ENCODE measurements at places on chromosomes 2 and 18.

DNA sequence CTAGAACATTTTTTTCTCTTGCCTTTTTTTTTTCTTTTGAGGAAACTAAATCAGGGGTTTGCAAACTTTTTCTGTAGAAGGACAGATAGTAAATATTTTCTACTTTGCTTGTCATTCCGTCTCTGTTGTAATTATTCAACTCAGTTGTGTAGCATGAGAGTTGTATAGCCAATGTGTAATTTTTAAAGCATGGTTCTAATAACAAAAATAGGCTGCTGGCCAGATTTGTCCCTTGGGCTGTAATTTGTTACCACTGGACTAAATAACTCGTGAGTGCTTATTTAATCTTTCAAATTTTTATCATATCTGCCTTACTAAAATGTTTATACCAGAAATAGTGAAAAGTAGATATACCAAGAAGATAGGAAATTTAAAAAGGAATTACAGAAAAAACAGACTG lies 43.0 kb downstream of the CCDC148 start:
- no peak for DNase-seq

DNA sequence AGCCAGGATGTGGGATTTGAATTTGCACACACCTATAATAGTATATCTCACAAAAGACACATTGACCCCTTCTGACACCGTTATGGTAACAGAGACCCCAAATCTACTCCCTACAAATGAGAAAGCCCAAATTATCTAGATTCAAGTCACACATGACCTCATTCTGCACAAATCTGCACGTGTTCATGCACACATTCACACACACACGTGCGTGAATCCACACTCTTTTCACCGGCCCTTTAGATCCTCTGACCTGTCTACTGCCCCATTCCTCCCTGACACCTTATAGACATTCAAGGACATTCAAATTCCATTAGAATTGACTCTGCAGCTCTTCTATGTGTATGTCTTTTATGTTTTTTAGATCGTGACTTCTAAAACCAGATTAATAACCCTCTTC lies 627.8 kb upstream of the ID2 start:
- DNase-seq: no peak

DNA sequence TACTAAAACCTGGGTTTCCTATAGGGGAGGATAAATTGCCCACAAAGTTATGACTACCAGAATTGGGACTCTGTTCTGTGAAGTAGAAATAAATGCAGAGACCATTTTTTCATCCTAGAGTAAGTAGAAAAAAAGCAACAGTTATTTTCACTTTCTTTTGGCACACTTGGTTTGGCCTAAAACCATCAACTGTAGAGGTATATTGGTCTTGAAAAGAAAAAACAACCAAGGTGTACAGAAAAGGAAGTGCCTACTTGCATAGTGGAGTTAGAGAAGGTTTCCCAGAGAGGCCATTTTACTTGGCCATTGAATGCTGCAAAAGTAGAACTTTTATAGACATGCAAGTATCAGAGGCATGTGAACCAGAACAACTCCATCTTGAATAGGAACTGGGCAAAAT lies 89.4 kb upstream of the TACR1 start:
- no peak for DNase-seq

DNA sequence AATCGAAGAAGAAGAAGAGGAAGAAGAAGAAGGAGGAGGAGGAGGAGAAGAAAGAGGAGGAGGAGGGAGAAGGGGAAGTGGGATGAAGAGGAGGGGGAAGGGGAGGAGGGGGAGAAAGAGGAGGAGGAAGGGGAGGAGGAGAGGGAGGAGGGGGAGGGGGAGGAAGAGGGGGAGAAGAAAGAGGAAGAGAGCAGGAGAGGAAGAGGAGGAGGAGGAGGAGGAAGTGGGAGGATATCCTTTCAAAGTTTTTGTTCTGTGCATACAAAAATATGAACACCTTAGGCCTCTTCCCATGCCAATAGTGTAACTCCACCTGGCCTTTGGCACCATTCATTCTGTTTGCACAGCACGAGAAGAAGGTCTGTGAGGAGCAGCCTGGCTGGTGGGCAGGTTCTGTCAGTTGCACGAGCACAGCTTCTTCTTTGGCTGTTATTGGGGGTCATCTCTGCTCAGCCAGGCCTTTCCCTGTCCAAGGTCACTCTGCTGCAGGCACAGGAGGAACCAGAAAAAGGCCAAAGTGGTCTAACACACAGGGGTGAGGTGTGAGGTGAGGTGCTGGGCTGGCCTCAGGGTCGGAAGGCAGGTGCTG lies 25.8 kb upstream of the PLB1 start:
- no peak for DNase-seq

DNA sequence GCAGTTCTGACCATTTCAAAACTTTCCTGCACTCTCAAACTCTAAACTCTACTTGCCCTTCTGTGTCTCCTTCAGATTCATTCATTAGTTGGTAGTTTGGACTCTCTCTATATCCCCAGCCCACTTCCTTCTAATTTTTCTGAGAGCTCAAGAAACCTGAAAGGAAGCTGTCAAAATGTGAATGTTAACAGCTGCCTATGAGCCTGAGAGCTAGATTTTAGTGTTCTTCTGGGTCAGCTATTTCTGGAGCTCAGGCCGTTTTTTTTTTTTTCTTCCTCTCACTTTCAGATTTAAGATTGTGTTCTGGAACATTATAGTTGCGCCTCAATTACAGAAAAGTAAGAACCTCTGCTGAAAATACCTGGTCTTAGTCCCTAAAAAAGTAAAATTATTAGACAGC lies 73.1 kb downstream of the RTN4 start:
- no peak for DNase-seq

All from AML-193 (cell line).